NCI-H2171 treated with DMSO at 0.1 percent for 48 hours (cell line): ENCODE measurements at places on chromosomes 4 and X.

DNA sequence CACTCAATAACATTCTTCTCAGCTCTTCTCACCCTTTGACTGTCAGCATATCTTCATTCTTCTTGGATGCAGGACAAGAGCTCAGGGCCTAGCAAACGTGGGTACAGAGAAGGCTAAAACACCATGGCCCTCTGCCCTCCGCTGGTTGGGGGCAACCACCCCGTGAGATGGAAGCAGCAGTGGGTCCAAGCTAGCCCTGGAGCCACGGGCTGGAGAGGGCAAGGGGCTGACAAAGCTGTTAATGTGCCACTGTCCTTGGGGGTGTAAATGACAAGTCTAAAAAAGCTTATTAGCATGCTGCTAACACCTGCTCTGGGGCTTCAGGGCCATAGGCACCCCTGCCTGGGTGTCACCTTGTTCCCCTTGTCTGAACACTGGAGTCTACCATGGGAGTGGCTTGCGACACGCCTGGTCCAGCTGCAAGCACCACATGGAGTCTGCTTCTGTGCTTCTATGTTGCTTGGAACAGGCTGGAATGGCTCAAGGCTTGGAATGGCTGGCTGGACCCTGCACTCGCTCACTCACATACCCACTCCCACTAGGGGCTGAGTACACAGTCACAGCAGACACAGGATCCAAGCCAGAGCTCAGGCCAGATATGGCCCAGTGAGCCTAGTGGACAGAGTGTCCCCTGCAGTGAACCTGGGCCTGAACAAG is 246.0 kb downstream of the PCDH10 start:
- no peak for DNase-seq

DNA sequence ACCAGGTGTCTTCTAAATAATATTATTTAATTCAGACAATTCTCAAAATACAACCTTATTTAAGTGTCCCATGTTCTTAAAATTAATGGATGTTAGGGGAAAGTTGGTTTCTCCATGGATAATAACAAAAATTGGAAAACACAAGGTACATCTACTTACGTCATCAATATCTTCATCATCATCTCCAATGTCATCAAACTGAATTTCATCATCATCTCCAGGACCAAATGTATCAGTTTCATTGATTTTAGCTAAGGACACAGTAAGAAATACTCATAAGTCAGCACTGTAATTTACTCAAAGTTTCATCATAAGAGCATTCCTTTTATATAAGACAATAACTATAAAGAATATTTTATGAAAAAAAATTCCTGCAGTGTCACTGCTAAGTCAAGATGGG is 11.3 kb downstream of the EIF1AX start:
- no peak for DNase-seq

DNA sequence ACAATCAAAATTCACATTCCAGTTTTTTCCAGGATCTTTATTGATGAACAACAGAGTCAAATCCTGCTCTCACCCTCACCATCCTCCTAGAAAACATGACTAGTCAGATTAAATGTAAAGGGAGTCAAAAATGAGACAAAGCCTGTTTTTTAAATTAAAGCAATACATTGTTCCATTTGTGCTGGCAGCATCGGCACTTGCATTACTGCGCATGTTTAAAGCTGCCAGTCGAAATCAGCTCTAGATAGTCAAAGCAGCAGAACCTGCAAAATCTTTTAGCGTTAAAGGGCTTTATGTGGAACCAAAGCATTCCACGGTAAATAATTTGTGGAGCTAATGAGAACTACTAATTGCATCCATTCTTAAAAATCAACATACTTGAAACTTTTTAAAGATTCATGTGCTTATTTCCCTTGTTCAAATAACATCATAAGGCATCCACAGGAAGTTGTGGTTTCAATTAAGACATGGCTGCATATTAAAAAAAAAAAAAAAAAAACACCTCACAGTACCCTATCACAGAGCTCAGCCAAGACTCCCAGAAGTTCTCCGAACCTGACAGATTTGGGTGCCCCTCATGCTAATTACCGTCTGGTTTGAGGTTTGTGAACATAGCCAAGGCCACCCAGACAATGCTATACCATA is 82.2 kb downstream of the SH3KBP1 start:
- no peak for DNase-seq

DNA sequence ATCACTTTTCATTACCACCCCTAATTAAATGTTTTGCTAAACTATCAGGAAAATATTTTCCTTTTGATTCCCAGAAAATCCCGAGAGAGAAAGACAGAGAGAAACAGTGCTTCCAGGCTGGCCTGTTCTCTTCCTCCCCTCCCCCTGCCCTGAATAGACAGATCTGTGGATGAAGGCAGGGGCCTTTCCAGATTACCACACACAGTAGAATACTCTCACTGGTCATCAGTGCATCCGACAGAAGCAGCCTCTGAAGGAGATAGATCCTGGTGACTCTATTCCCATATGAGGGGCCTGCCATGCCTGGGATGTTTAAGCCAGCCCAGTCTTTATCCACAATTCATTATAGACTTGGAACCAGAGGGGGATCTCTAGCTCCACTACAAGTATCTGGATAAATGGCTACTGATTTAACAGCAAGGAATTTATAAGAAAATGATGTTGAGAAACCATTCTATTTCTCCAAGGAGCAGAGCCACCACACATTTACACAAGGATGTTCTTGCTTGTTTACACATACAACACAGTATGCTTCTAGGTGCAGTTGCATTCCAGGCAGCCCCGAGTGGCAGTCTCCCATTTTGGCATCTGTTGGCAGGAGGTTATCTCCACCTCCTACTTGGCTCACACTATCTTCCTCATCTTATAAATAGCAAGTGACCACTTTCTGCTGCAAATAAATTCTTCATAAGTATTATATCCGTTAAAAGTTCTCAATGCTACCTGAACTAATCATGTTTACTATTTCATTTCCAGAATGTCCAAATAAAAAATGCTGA is 115.8 kb downstream of the HS6ST2 start:
- DNase-seq = no peak

DNA sequence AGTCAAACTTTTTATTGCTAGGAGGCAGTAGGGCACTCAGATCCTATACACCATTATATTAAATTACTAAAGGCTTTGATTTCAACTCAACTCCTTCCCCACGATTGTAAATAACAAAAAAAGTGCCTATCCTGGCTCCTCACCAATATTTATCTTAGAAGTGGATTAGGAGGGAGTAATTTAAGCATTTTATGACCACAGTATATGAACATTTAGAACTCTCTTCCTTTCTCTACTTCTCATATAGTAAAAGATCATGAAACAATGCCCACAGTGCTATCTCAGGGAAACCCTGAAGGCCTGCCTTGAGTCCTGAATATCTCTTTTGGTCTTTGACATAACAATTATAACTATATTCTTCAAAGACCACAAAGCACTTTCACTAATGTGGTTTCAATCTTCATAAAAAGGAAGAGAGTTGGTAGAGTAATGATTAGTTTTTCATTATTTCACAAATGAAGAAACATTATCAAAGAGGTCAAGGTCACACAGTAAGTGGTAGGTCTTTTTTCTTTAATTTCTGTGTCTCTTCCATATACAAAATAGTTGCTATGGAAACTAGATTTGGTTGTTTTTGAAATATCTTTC is 29.1 kb upstream of the ADH1C start:
- no peak for DNase-seq

DNA sequence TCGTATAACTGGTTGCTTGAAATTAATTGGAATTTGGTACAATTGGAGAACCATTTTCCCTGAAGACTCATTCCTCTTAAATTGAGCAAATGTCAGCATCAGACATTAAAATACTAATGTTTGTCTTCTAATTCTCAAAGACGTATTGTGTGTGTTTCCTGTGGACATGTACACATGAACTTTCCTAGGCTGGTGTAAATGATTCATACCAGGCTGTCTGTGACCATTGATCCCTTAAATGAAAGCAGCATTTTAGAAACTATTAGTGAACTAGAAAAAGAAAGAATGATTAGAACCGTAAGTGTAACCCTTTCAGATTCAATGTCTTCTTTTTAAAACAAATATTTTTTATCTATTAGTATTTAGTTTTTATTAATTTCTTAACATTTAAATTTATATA is 332.9 kb downstream of the PPP3CA start:
- DNase-seq = no peak

DNA sequence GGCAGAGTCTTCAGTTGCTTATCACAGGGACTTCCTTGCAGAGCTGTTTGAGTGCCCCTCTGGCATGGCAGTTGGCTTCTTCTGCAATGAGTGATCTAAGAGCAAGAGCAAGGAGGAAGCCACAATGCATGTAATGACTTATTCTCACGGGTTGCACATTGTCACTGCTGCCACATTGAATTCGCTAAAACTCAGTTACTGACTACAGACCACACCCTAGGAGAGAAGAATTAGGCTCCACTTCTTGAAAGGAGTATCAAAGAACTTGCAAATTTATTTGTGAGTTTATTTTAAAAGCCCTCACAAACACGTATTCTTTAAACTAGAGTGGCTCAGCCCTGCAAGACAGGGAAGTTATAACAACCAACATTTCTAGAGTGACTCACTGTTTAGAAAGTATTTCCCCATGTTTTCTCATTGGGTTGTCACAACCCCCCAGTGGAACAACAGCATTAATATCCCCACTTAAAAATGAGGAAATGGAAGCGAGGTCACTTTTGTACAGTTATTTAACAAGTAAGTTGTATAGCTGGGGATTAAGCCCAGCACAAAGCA is 32.4 kb upstream of the RBPJ start:
- no peak for DNase-seq

DNA sequence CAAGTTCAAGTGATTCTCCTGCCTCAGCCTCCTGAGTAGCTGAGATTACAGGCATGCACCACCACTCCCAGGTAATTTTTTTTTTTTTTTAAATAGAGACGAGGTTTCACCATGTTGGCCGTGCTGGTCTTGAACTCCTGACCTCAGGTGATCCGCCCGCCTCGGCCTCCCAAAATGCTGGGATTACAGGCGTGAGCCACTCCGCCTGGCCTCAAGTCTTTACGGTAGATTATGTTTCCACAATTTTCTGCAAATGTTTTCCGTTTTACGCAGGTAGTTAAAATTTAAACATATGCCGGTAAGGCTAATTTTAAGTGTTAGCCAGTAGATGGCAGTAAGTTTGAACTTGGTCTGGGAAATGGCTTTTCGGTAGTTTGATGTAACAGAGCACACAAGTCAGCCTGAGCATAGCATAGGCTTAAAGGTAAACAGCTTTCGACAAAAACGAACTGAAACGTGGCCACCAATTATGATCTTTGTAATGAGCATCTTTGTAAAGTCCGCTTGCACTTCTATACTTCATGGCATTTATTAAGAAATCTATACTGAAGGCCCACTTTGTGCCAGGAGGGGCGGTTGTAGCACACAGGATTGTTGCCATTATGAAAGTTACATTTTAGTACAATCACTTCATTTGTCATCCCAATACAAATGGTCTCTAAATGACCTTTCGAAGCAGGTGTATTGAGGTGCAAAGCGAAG is 31.1 kb downstream of the CCKAR start:
- peak; percentile 34 for DNase-seq

- DNase-seq = no peak
These were observed 560 bp upstream of the TMSB4X start for GRCh38 chrX:12974305-12974795.

GRCh38 chr4:142262956-142263355 is 583.1 kb downstream of the INPP4B start:
- DNase-seq = no peak

DNA sequence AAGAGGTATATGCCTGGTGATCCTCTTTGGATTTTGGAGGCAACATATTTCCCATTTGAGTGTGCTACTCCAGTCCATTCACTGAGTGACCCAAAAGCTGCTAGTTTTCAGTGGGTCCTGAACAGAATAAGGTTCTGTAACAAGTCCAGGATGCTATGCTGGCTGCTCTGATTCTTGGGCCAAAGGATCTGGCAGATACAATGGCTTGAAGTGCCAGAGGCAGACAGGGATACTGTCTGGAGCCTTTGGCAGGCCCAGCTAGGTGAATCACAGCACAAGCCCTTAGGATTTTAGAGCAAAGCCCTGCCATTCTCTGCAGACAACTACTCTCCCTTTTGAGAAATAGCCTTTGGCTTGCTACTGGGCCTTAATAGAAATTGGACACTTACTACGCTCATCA is 40.6 kb downstream of the DCHS2 start:
- DNase-seq = no peak
